ENCODE measurements at places on chromosomes 5 and 9.

DNA sequence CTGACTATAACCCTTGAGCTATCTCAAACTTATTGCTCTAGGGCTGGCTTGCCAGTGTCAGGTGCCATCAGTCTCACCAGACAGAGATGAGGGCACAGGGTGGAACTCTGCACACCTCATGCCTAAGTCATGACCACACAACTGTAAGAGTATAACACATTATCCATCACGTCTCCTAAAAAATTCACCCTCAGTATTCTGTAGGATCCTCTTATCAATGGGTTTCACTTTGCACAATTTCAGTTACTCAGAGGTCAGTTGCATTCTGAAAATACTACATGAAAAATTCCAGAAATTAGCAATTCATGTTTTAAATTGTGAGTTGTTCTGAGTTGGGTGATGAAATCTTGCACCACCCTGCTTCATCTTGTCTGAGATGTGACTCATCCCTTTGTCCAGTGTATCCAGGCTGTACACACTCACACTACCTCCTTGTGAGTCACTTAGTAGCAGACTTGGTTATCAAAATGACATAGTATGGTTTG lies 690.9 kb upstream of the CDH18 start:
- no peak for DNase-seq

DNA sequence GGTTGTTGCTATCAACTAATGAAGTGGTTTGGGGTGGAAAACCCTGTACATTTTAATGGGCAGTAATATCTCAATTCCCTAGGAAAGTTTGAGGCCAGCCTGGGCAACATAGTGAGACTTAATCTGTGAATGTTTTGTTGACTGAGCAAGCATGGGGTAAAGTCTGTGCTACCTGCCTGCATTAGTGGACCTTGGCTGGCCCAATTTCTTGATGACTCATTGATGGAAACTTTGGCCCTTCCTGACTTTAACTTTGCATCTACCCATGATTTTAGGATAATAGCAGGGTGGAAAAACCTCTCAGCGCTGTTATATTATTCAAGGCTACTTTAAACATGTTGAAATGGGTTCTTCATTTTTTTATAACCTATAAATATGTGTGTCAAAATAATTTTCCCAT lies 389.4 kb upstream of the RORB start:
- no peak for DNase-seq

DNA sequence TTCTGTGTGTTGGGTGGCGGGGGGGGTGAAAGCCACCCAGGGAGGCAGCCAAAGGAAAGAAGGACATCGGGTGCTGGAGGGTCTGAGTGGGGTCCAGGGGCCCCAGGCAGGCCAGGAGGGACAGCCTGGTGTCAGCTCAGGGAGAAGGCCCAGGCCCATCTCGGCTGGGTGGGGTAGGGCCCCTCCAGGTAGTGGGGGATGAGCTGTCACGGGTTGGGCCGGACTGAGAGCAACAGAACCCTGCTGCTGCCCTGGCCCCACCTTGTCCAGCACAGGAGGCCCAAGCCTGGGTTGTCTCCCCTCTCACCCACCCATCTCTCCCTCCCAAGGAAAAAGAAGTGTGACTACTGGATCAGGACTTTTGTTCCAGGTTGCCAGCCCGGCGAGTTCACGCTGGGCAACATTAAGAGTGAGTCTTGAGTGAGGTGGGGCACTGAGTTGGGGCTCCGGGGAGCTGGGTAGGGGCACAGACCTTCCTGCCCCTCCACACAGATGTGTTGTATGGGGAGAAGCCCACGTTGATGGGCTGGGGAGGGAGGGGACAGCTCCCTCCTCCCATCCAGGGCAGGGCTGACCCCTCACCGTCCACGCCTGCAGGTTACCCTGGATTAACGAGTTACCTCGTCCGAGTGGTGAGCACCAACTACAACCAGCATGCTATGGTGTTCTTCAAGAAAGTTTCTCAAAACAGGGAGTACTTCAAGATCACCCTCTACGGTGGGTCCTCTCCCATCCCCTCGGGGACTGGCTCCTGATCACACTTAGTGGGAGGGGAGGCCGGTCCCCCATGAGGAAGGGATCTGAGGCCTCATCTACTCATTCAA lies 2.3 kb downstream of the LCN2 start:
- no peak for DNase-seq

DNA sequence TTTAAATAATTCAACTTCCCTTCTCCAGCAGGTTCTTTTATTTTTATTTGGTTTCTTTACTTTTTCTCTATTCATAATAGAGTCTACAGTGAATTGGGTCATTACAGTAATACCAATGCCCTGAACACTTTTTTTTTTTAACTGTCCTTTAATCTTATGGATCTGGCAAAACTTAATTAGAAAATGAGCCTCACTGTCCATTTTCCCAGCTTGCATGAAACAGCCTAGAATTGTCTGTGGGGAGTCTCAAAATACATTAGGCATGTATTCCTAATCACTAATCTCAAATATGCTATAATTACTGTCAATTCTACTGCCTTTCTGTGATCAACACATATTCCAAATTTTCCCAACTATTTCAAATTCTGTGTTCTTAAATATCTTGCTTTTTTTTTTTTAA lies 406.8 kb downstream of the ANXA1 start:
- no peak for DNase-seq

DNA sequence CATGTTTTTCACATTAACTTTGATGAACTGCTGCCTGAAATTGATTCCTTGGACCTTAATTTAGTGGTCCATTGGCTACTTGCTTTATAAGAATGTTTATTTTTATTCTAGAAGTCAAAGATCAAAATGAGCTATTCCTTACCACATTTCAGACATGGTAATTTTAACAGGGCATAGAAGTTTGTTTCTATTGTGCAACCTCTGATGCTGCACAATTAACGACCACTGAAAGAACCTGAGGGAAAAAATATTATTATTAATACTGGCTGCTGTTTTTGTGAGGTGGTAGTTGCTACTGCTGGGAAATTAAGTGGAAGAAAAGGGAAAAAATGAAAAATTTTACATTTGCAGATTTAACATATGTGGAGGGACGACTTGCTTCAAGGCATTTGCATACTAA lies 37.9 kb upstream of the RAB3C start:
- no peak for DNase-seq

GRCh38 chr9:95644377-95644776 lies 127.6 kb upstream of the PTCH1 start:
- DNase-seq: no peak

- peak; percentile 65 for DNase-seq
Observed at GRCh38 chr9:122463828-122464632, 13.7 kb downstream of the OR1J1 start.

GRCh38 chr9:27569406-27569805 lies 3.9 kb downstream of the C9orf72 start:
- no peak for DNase-seq

DNA sequence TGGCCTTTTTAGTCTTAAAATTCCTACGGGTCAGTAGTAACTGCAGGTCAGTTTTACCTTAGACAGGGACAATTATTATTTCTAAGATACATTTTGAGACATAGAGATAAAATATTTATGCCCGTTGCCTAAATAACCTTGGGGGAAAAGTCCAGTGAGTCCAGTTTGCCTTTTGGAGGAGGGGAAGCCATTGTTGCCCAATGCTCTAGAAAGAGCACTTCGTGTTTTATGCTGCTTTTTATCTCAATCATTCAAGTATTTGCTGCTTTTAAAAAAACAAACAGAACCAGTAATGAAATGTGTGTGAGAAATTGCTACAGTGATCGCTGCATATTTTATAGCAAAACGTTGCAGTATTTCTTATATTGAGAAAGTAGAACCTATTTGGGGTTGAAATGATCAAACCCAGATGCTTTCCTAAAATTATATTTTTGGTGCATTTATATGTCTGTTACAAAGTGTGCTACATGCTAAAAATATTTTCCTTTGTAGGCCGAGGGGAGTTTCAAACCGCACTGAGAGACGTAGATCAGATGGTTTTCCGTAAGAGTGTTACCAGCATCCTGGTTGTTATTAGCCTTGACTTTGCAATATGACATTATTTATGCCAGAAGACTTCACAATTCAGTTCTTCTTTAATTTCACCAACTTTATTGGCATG lies 266.8 kb downstream of the AOPEP start:
- no peak for DNase-seq

DNA sequence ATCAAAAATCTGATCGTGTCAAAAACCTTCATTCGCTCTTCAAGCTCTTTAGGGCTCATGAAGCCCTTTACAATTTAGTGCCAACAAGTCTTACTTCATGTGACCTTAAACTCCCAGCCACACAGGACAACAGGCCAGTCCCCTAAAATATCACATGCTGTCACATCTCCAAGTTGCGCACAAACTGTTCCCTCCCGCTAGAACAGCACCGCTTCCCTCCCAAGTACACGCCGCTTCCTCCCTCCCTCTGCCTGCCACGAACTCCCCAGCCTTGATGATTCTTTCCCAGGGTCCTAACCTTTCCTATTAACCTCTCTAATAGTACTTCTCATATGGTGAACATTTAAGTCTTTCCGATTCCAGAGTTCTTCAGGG lies 91.2 kb downstream of the TLE1 start:
- no peak for DNase-seq

DNA sequence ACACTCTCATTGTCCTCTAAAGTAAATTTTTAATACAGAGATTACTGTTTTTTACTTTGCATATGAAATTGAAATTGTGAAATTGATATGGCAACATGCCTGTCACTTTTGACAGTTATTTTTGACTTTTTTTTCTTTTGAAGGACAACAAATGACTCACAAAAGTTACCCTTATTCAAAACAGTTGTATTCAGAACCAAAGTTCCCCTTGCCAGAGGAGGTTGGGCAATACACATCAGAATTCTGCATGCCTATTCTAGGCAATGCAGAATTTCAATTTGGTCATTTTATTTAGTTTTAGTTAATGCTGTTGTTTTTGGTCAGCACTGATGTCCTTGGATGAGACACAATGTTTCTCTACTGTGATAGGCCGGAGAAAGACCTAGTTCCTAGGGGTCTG lies 299.1 kb upstream of the PRR16 start:
- no peak for DNase-seq

DNA sequence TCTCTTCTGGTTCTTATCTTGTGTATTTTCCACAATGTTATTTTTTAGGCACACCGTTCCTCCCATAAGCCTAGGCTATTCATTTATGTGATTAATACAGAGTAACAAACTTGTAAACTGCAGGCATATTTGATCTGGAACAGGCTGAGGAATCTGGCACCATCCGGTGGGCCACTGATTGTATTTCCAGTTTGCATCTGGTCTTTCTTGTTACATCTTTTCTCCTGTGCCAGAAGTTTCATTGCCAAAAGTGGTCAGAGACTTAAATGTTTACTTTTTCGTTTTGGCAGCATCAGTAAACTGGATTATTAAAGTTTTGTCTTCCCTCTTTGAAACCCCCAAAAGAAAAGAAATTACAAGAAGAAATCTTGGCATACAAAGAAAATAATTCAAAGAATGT lies 17.9 kb upstream of the ZCCHC7 start:
- DNase-seq: no peak

DNA sequence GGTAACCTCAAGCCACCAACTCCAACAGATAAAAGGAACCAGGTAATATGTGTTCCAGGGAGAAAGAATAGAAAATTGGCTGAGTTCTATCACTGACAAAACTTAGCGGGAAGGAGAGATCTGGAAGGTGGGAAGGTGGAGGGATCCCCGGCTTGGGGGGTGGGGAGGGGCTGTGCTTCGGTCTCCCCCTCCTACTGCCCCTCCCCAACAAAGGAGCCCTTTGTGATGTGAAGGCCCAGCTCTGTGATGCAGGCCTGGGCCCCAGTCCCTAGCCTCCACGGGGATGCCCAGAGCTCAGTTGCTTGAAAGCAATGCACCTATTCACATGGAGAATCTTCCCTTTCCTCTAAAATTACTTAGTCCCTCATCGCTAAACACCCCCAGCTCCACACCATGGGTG lies 4.4 kb upstream of the ZNF484 start:
- no peak for DNase-seq

DNA sequence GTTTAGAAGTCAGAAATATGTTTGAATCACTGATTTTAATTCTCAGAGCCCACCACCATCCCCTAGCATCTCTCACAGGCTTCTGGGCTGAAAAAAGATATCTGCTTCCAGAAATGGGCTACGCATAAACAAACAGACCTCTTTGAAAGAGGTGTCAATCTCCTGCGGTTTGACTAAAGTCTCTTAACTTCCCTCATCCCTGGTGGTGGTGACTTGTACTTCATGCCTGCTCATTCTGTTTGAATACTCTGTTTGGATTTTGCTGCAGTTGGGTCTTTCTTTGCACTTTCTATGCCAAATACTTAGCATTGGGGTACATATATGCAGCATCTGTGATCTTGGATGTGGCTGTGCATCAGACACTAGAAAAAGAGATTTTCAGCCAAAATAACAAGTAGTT lies 157.2 kb upstream of the ATP10B start:
- DNase-seq: no peak

DNA sequence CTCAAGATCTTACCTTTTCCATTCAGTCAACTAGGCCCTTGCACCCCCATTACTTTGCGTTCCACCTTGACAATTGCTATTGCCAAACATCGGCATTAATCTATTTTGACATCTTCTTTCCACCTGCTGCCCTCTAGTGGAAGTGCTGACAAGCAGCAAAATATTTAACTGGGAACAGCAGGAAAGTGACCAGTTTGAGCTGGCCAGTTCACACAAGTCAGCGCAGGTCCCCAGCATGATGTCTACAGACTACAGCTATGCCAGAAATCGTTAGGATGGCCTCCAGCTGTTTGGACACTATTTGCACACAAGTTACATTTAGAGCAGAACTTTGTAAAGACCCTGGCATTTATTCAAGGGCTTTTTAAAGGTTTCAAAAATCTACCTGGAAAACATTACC lies 160.1 kb downstream of the GHR start:
- DNase-seq: no peak

GRCh38 chr9:135070964-135071735 lies 16.3 kb upstream of the OLFM1 start:
- no peak for DNase-seq

- DNase-seq: no peak
Observed at GRCh38 chr5:176809544-176810080, 747 bp upstream of the UNC5A start.

DNA sequence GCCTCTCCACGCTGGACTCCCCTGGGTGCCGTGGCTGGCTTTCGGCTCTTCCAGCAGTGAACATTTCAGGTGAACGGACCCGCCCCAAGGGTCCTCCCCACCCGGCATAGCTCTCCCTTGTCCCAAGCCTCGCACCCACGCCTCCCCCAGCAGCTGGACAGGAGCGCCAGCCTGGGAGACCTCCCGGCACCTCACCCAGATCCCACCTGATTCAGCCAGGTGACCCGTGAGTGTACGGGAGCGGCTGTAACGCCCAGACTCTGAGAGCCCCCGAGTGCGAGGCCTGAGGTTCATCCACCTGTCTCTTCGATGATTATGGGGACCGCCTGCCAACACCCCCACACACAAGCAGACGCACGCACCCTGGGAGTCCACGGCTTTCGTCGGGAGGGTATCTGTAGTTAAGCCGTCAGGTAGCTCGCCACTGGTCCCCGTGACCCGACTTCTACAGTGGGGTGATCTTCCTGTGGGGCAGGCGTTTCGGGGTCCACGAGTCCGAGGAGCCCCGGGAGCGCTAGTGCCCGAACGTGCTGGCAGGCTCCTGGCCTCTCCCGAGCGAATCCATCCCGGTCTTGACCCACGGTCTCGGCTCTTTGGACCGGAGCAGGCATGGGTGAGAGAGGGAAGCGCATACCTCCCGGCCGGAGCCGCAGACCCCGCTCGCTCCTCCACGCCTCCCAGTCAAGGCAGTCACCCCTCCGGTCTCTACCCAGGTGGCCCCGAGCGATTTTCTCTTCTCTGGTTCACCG lies 14.9 kb downstream of the TRIM7 start:
- DNase-seq: no peak
